ENCODE measurements at places on chromosomes 1 and 21.

DNA sequence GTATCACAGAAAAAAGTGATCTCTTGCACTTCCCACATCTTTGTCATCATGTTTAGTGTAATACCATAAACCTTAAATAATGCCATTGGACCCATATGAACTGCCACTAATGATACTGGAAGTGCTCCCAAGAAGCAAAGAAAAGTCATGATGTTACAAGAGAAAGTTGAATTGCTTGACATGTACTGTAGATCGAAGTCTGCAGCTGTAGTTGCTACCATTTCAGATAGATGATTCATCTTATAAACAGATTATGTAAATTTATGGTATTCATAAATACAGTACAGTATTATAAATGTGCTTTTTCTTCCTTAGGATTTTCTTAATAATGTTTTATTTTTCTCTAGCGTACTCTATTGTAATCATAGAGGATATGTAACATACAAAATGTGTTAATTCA is 30.1 kb upstream of the LAMC2 start:
- DNase-seq, result no peak

DNA sequence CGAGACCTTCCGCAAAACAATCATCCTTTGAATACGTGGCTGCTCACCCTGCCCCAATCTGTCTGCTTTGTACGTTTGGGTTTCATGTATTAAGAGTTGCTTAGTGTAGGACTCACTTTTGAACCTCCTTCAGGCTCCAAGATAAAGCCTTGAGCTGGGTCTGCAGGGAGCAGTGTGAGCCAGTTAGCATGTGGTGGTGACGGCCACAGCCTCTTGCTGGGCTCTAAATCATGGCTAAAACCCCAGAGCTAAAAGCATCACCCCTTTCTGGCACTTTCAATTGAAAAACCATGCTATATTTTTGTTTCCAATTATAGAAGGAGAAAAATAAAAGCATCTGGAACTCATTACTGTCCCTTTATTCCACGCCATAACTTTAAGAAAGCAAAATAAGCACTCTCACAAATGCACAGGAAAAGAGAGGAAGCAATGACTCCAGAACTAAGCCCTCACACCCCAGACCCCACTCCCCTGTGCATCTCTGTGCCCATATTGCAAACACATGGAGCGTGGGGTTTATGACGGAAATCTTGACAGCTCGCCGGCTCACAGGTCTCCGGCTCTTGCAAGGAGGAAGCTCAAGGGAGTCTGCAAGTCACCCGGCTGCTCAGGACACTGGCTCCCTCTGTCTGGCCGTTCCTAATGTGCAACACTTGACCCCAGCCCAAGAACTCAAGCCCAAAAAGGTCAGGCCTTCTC is 135.5 kb downstream of the MIS18A start:
- no peak for DNase-seq

DNA sequence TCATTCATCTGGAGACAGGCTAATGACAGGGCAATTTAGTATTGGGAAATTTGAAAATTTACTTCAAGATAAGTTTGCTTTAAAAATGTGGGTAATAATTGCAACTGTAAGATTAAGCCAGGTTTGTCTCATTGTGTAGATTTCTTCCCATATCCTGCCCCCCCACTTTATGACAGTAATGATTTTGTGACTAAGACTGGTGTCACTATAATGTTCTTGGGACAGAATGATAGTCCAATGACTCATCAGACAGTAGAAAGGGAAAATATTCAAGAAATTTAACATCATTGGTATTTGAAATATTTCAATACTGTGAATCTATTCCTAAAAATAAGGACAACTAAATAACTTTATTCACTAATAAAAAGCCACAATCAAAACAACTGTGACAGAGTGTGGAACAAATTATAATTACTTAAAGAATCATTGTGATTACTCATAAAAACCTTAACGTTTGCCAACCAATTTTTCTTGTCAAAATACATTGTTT is 36.7 kb downstream of the FH start:
- no peak for DNase-seq

GRCh38 chr1:193960040-193960439 is 773.6 kb upstream of the B3GALT2 start:
- DNase-seq, result no peak

GRCh38 chr21:45891388-45892155 is 90.0 kb upstream of the COL6A1 start:
- DNase-seq, result no peak

DNA sequence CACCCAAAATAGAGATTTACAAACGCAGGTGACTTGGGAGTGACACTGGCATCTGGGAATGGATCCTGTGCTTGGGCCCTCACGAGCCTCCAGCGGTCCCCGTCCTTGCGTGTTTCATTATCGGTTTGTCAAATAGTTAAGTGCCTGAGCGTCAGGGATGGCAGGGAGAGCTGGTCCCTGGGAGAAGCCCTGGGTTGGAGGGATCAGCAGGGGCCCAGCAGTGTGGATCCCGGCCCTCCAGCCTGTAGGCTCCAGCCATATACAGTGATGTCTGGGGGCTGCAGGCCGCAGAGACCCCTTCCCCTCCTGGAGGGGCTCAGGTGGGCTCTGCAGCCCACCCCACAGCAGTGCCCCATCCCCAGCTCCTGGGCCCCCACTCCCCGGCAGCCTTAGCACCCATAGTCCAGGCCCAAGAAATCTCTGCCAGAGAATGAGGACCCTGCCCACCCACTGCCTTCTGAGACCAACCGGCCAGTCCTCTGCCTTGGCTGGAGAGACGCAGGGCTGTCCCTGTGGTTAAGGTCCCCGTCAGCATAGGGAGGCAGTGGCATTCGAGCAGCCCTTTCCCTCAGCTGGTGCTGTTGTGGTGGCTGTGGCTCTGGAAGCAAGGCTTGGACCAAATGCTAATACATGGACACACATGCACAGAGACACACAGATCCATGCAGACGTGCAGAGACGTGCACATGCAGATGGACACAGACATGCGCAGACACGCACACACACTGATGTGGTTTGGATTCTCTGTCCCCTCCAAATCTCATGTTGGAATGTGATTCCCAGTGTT is 2.4 kb upstream of the SLC19A1 start:
- no peak for DNase-seq

GRCh38 chr1:162141281-162142054 is 72.0 kb downstream of the NOS1AP start:
- no peak for DNase-seq

DNA sequence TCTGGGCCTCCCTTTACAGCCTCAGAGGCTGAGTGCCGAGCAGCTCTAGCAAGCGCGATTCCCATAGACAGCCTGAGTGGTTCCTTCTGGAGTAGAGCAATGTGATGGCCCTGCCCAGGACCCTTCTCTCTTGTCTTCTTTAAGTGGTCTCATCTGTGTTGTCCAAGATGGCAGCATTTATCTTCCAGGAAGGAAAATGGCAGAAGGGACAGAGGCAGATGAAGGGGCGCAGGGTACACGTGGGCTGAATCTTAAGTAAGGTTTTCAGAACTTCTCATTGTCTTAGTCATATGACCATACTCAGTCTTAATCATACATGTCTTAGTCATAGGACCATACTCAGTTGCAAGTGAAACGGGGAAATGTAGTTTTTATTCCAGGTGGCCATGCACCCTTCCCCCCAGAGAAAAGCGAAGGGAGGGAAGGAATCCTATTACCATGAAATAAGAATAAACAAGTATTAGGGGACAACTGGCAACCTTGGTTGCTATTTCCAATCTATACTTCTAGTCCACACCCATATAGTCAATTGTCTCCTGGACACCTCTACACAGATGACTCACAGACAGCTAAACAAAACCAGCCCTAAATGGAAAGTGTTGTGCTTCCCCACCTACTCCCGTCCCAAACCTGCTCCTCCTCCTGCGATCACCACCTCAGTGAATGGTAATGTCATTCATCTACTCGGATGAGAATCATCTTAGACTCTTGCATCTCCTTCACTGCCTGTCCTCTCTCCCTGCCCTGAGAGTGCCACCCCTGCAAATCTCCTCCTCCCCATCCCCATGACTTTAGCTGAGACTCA is 13.3 kb downstream of the OVAAL start:
- DNase-seq, result peak; percentile 32

DNA sequence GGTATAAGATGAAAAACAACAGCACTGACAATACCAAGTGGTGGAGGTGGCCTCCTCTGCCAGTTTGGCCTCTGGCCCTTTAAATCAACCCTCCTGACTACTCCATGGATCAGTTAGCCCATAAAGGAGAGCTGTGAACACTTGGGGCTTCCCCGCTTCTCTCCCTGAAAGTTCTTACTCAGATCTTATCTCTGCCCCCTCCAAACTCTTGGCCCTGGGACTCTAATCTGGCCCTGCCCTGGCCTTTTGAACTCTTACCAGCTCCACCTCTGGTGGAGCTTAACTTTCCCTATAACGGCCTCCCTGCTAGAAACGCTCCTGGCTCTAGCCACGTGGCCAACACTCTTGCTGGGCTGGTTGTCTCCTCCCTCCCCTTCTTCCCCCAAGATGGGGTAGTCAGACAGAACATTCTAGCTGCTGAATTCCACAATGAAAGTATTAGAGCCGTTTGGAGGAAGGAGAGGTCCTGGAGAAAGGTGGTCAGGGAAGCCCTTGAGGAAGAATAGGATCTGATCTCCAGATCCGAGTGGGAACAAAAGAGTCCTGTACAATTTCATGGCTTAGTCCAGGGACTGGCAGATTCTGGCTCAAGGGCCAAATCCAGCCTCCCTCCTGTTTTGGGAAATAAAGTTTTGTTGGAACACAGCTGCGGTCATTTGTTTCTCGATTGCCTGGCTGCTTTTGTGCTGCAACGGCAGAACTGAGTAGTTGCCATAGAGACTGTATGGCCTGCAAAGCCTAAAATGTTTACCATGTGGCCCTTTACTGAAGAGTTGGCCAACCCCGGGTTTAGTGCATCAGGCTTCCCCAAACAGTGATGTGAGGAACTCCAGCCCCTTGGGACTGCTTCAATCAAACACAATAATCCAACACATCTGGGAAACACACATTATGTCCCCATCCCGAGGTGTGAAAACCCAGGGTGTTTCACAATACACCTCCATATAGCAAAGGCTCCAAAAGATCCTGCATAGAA is 9.5 kb upstream of the PIGR start:
- no peak for DNase-seq

GRCh38 chr1:118097622-118098348 is 87.2 kb downstream of the SPAG17 start:
- no peak for DNase-seq

DNA sequence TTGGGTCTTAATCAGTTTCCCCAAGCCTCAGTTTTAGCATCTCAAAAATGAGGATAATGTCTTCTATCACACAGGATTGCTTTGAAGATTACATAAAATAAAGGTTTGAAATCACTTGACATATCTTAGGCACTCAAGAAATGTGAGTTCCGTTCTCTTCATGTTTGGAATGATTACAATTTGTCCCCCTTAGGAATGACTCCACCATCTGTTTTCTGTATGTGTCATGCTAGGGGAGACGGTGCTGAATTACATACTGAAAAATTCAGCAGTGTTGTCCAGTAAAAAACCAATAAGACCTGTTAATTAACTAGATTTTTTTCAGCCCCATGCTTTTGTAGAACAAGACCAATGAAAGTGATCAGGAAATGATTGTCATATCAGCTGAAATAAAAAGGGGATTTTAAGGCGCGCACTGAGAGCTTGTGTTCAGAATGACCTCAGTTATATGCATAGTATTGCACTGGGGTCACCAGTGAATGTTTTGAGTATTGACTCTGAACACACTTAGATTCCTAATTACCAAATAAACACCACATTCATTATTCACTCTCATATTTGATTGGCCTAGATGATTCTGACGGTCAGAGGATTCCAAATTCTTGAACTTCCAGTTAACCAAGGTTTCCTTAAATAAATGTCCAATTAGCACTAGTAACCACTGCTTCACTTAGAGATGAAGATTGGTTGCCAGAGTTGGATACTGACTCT is 114.5 kb upstream of the KCNK2 start:
- no peak for DNase-seq

DNA sequence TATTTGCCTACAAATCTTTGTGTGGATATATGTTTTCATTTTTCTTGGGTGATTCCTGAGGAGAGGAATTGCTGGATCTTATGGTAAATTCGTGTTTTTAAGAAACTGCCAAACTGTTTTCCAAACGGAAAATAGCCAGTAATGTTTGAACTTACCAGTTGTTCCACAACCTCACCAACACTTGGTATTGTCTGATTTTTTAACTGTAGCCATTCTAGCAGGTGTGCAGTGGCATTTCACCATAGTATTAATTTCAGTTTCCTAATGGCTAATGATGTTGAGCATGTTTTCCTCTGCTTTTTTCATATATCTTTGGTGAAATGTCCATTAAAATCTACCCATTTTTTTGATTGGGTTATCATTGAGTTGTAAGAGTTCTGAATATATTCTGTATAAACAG is 56.6 kb downstream of the RPS6KC1 start:
- DNase-seq, result no peak

DNA sequence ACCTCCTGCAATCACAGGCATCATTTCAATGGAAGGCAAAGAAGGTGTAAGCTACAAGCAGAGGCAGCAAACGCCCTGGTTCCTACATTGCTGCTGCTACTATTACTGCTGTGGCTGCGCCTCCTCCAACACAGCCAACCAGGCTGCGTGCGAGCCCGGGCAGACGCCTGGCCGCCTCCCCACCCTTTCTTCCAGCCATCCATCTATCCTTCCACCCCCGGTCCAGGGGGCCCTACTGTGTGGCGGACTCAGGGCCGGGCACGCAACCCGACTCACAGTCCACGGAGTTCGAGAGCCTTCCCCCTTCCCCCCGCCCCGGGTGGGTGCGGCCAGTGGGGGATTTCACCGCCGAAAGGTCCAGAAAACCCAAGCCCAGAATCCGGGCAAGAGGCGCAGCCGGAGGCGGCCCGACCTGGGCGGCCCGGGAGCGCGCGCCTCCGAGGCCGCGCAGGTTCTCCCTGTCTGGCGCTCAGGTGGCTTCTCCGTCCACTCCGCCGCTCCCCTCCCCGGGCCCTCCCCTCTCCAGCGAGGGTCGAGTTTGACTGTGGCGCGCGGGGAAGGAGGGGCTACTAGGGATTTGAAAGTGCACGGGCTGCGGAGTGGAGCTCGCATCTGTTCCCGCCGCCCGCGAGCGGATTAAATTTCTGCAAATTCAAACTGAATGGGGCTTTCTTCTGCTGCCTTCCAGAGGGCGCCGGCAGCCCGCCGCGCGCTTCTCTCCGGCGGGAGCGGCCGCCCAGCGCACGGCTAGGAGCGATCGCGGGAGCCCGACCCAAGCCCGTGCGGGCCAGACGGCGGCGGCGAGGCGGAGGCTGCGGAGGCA is at the start of gene HUNK:
HUNK (plus strand) TSS at position 569 of the 823 bp plus-strand sequence. CDS start 655 bp downstream, outside the sequence.
- peak; percentile 6 for DNase-seq

DNA sequence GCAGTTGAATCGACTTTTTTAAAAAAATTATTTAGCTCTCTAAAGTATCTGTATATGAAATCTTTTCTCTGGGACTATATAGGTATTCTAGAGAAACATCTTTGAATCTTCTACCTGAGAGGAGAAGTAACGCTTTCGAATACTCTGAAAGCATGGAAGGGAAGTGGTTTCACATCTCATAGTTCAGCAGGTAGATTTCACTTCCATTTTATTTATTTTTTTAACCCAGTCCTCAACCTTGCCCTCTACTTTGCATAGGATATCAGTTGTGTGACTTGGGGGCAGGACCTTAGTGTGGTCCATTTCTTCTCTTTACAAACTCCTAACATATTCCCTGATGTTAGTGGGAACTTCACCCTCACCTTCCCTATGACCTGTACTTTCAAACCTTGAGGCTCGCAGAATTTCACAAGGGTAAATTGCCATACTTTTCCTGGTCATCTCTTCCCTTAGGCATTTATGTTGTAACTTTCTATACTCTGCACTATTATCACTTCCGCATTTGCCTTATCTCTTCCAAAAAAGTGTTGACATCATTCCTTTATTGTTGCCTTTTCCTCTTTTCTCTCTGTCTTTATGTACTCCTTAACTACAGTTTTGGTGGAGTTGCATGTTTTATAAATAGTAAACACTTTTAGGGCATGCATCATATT is 1208.5 kb upstream of the ADGRL4 start:
- DNase-seq, result no peak

GRCh38 chr1:112579801-112580510 is 39.0 kb downstream of the ST7L start:
- DNase-seq, result no peak
